ENCODE measurements at places on chromosomes 16 and 17. TPM values are rescaled to one million over a fixed set of nuclear protein-coding genes. Genes with fewer than 3 reads are reported as not detected.

CCL15 gene
- not detected for total RNA-seq

DNA sequence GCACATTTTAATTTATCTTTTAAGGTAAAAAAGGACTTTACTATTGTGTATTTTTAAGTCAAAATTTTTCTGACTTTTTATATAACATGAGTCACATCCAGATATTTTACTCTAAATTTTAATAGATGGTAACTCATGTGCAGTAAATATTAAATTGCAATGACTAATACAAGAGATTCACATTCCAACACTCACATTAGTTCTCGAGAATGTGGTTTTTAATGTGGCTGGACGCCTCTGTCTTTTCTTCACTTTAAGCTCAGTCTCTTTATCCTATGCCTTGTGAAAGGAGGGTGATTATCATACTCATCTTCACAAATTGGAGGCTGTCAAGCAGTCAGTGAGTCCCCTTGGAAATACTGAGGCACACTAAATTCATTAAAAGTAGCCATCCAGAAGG is 315.6 kb downstream of the HS3ST3B1 start:
- DNase-seq = no peak

DNA sequence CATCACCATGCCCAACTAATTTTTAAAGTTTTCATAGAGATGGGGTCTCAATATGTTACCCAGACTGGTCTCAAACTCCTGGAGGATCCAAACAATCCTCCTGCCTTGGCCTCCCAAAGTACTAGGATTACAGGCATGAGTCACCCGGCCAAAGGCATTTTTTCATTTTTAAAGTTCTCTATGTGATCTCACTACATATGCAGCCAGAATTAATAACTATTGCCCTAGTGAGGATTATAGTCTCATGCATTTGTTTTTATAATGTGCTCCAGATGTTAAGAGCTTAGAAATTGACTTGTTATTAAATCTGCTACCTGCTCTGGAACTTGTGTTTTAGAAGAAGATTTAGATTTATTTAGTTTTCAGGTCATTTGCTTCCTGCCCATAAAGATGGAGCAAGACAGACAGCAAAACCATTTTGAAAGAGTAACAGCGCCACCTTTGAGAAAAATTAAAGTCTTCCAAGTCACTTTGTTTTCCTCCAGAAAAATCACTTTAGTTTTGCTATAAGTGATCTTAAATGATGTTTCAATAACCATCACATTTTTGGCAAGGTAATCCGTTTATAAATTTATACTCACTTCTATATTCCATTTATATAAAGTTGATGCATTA is 79.5 kb downstream of the CA4 start:
- no peak for DNase-seq

- no peak for DNase-seq
These were observed 28.3 kb downstream of the CCDC40 start for GRCh38 chr17:80064696-80065095.

KRT20 gene
- total RNA-seq = not detected

DNA sequence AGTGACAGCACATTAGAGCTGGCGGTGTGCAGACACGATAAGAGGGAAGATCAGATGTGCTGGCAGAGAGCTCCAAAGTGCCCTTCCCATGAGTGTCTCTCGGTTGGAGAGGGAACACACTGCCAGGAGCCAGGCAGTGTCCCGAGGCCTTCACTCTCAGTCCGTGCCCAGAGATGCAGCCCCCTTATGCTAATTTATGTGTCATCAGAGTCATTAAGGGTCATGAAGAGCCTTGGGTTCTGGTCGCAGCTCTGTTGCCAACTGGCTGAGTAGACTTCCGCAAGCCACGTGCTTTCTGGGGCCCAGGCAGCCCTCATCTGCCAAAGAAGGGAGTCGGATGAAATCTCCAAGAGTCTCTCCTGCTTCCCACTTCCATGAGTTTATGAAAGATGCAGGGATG is 232.5 kb downstream of the MSI2 start:
- DNase-seq = no peak

CBFB gene
- 90.2 TPM for total RNA-seq

DNA sequence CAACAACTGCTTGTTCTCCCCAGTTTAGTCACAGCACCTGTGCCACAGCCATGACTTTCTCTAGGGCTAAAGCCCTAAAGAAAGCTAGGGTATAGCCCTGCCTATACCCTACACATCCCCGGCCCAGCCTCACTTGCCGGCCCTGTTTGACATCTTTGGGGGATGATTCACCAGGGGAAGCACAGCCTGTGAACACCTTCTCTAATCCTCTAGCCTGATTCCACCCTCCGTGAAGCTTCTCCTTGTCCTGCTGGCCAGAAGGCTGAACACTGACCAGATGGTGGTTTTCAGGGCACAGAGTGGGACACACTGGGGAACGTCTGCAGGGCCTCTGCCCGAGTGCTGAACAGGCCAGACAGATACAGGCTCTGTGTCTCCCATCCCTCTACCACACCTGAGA is 6.0 kb downstream of the CLEC16A start:
- no peak for DNase-seq

CCL4 gene
- 311 TPM for total RNA-seq

DNA sequence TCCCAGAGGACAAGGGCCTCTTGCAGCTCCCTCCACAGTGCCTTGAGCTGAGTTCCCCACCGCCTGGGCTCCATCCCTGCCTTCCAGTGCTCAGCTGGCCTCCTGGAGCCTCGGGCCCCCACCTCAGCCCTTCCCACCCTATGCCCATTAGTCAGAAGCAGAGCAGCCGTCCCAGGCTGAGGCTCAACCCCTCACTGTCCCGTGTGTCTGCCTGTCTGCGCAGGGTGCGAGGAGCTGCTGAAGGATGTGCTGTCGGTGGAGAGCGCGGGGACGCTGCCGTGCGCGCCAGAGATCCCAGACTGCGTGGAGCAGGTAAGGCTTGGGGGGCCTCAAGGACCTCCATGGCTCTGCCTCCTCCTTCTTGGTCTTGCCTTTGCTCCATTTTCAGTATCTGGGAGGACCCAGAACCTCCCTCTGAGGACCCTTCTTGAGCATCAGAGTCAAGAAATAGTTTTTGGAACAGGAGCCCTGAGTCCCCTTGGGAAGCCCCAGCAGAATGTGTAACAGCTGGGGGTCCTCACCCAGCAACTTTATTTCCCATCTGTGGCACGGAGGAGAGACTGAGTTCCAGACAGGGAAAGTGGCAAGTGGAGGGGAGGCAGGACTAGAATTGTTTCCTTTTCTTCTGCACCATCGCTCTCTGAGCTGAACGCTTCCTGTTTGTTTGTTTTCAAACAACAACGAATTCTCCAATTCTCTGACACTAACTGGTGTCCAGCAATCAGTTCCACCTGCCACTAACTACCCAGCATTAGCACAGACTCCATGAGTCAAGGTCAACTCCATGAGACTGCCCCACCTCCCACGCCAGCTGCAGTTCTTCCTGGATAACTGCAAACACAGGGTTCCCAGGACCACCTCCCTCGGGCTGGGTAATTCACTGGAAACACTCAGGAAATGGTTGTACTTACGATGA is 42.6 kb downstream of the RAB11FIP4 start:
- no peak for DNase-seq

DNA sequence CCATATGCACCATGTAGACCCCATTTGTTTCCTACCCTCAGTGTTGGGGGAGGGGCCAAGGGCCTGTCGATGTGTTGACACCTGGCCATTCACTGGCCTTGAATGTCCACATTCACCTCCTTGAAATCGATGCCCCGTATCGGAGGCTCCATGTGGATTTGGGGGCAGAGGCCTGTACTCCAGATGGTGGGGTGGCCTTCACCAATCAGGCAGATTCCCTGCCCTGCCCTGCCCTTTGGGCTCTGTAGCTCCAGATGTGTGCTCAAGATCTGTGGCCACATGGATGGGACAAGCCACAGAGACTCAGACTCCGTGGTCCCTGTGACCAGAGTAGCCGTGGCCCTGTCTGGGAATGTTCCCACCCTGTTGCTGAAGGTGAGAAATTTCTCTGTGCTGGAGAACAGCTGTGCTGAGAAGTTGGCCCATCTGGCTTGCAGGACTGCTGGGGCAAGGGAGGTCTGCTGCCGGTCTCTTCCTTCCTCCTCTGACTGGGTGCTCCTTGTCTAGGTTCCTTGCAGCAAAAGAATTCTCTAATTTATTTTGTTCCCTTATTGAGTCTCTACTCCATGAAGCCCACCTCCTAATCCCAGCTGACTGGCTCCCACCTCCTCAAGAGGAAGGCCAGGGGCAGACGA is 221.3 kb downstream of the SEC14L1 start:
- no peak for DNase-seq

CNTNAP4 gene
- not detected for total RNA-seq

- no peak for DNase-seq
These were observed 92.4 kb upstream of the HSBP1 start for GRCh38 chr16:83715217-83715920.

- peak; percentile 6 for DNase-seq
These were observed 759.1 kb upstream of the RBFOX1 start for GRCh38 chr16:6573577-6573976.

DNA sequence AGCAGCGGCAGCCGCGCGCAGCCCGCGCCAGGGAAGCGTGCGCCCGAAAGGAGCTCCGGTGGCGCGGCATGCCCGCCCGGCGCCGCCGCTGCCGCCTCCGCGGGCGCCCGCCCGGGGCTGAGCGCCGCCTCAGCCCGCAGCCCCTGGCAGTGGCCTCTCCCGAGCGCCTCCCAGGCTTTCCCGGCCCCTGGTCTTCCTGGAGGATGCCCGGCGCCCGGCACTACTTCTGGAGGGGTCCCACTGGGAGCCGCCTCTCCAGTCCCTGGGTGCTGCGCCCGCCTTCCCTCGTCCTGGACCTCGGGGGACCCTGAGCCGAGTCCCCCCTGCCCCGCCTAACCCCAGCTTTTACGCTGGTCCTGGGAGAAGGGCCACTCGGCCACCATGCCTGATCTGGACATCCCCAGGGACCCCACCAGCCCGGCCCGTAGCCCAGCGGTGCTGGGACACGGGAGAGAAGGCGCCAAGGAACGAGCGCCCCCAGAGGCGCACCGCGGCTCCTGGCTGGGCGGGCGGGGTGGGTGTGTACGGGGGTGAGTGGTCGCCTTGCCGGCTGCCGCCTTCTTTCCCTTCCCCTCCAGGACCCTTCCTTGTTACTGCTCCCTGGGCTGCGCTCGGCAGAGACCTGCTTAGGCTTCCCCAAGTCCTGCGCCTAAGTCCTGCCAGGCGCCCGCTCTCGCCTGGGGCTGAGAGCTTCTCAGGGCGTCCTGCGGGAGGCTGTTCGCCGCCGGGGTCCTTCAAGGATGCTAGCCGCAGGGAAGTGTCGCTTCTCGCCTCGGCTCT is 704 bp downstream of the ASIC2 start:
- peak; percentile 8 for DNase-seq

CEMP1 gene
- not detected for total RNA-seq

ARMC7 gene
- total RNA-seq = 6.7 TPM

DNA sequence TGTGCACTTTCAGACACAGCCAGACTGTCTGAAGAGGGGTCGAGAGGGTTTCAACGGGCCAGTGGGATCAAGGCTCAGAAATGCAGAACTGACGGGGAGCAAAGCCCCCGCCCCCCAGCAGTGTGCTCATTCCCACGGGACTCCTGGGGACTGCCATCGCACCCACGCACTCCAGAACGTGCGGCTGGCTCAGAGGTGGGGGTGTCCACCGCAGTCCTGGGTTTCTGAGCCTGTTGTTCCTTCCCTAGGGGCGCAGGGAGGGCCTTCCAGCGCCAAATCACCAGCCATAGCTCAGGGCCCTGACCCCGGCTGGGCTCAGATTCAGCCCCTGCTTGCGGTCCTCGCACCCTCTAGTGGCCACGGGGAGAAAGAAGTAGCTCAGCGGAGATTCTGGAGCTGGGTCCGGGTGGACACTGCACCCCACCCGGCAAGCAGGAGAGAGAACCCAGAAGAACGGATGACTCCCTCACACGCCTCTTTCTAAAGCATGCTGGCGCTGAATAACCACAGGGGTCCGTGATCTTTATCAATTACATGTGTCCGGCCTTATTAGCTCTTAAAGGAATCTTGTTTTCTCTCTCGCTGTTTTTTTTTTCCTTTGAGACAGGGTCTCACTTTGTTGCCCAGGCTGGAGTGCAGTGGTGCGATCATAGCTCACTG is 45.0 kb upstream of the USP7 start:
- peak; percentile 84 for DNase-seq

- DNase-seq = no peak
These were observed 19.8 kb downstream of the ANKFN1 start for GRCh38 chr17:56173026-56173425.

CANT1 gene
- 44.0 TPM for total RNA-seq

- DNase-seq = no peak
These were observed 12.1 kb upstream of the POLR3E start for GRCh38 chr16:22285080-22285479.

CES3 gene
- 1.9 TPM for total RNA-seq

DNA sequence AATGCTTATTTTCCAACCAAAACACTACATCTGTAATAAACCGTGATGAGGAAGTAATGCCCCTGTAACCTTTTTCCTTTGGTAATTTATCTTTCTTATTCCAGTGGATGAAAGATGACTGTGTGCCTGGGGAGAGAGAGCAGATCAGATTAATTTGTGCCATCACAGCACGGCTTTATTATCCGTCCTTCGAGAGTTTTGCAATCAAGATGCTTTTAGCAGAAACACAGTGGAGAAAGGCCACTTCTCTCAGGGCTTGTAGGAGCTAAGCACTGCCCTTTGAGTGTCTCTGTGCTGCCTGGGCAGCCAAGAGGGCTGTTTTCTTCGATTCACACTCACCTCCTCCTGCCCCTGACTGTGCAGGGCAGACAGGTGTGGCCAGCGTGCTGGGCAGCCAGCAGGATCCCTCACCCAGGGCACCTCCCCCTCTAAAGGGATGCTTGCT is 190.2 kb downstream of the PRKCA start:
- DNase-seq = no peak

OTOP2 gene
- not detected for total RNA-seq

- DNase-seq = peak; percentile 24
These were observed 24.4 kb downstream of the ARHGAP17 start for GRCh38 chr16:24990803-24991202.

DNA sequence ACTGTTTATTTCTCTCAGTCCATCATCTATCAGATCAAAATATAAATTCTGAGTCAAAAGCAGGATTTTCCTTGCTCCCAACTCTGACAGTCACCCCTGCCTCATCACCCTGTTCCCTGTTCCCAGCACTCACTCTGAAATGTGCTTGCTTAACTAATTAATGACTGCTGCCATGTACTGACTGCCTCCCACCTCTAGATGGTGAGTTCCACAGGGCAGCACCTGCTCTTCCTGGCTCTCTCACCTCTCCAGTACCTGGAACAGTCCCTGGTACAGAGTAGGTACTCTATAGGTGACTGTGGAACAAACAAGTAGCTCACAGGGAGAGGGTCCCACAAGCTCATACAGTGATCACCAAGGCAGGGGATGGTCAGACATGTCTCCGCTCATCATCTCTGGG is 114.3 kb upstream of the C16orf82 start:
- DNase-seq = no peak

DNA sequence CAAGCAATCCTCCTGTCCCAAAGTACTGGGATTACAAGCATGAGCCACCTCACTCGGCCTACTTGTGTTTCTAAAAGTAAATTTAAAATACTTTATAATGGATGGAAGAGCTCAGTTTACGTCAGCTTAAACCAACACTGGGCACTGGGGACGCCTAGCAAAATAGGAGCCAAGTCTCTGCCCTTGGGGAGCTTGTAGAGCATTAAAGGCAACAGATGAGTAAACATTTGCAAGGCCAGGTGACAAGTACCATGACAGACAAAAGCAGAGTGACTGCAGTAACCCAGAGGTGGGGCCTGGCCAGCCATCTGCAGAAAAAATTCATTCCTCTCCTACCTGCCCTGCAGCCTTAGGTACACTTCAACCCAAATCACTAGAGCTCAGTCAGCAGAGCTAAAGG is 12.1 kb upstream of the NLK start:
- DNase-seq = no peak

- DNase-seq = no peak
These were observed 686.8 kb upstream of the KIF2B start for GRCh38 chr17:53135969-53136368.

- no peak for DNase-seq
These were observed 25.8 kb upstream of the SKAP1 start for GRCh38 chr17:48455791-48456190.

Measured in activated CD4-positive, alpha-beta T cell treated with anti-CD3 and anti-CD28 coated beads for 36 hours (primary cell).